Amniotic epithelial cell (primary cell): ENCODE measurements at places on chromosomes 11 and 22.

- no peak for DNase-seq
These were observed 3.5 kb downstream of the INPP5J start for GRCh38 chr22:31126128-31126868.

DNA sequence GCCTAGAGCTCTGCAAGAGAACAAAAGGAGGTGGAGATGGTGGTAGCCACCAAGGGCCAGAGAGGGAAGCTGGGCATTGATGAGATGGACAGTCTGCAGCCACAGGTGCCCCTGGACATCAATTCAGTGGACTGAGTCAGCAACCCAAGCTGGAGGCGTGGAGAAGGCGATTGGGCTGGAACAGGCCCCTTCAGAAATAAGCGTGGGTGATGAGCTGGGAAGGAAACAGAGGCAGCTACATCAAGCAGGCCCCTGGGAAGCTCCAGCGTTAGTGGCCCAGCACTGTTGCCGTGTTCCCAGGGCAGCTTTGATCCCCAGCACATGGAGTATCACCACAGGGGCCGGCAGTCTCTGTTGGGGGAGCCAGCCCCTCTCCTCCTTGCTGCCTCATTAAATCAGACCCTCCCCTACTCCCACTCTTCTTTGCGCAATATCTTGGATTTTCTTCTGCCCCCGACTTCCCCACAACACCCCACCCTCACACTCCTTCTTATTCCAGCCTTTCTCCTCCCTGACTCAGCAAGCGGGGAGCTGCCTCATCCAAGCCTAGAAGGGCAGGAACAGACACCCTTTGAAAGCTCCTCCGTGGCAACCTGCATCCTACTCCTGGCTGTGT, 31.7 kb upstream of the OAF start:
- peak; percentile 46 for DNase-seq

GRCh38 chr11:86738568-86738967, 61.8 kb upstream of the PRSS23 start:
- no peak for DNase-seq

DNA sequence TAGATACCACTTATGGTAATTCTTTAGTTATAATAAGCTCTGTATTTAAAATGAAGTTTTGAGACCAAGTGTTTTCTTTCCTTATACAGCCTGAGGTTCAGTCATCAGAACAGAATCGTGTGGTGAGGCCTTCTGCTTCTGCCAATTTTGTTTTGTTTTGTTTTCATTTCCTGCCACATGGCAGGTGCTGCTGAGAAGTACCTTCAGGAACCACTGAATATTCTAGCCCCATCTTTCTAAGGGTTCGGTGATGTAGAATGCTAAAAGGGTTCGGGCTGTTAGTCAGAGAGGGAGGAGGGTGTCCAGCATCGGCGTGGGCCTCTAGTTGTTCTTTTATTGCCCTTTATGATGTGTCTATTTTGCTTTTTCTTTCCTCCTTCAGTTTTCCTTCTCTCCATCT, 25.8 kb downstream of the TNRC6B start:
- DNase-seq, result no peak

- DNase-seq, result peak; percentile 87
These were observed 27.2 kb downstream of the GRAMD1B start for GRCh38 chr11:123457187-123457770.

DNA sequence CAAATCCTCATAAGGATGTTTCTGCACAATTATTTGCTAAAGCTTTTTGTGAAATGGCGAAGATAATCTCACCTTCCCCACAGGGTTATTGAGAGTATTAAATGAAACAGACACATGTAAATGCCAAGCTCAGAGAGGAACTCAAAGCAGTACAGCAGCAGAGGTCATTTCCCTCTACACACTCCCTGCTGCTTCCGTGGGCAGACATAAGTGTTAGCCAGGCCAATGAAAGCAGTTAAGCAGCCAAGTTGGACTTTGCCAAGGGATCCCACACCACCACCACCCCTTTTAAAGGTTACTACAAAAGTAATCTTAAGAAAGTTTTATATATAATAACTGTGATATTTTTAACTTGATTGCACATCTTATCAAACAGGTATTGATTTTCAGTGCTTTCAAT, 4.0 kb upstream of the FAM111A start:
- DNase-seq, result no peak

GRCh38 chr11:95498722-95499425, 267.9 kb upstream of the SESN3 start:
- DNase-seq, result no peak

GRCh38 chr11:81007046-81007445, 1566.2 kb upstream of the TENM4 start:
- DNase-seq, result peak; percentile 50

DNA sequence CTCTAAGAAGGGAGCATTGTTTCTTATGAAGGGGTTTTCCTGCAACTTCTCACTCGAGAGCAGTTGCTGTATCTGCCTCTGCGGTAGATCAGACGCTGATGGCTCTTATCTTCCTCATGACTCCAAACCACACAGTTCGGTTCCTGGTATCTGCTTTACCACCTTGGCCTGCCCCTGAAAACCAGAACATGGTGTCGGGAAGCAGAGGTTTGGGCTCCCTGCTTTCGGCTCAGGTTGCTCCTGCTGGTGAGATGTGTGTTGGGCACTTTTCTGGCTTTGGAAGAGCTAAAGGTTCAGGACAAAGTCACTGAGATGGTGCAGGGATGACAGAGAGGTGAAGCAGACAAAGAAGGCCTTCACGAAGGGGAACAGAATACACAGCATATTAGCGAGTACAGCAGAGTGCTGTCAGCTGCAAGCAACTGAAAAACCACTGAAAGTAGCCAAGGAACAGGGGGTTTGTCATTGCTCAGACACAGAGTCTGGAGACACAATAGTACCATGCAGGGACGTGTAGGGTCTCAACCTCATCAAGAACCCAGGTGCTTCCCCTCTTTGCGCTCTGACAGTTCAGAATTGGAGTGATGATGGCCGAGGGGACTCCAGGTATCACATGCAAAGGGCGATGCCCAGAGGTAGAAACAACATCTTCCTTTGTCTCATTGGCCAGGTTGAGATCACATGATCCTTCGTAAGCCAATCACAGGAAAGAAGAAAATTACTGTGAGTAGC, 11.9 kb upstream of the CSF2RB start:
- DNase-seq, result no peak

GRCh38 chr11:72780296-72781062, 13.4 kb downstream of the STARD10 start:
- no peak for DNase-seq

DNA sequence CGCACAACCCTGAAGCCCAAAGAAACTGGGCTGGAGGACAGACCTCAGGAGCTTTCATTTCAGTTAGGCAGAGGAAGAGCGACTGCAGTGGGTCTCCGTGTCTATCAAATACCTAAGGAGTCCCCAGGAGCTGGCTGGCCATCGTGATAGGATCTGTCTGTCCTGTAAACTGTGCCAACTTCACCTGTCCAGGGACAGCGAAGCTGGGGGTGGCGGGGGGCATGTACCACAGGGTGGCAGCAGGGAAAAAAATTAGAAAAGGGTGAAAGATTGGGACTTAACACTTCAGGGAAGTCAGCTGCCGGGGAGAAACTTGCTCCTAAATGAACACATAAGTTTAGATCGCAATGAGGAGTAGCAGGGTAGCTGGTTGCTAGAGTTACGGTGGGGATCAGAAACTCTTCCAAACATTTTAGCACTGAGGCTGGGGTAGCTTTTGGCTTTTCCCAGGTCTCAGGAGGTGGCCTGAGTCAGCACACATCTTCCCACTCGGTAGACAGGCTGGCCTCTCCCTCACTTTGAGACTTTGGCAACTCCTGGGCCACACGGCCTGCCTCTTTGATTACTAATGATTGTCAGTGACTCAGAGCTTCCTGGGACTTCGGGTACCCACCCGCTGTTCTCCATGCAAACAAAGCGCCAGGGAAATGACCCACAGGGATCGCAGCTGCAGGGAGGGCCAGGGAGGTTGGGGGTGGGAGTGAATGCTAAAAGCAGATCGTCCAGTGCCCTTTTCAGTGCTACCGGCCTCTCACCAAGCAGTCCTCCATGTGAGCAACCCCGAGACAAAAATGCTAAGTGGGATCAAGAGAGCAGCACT, 2.9 kb upstream of the MTFP1 start:
- DNase-seq, result peak; percentile 89

DNA sequence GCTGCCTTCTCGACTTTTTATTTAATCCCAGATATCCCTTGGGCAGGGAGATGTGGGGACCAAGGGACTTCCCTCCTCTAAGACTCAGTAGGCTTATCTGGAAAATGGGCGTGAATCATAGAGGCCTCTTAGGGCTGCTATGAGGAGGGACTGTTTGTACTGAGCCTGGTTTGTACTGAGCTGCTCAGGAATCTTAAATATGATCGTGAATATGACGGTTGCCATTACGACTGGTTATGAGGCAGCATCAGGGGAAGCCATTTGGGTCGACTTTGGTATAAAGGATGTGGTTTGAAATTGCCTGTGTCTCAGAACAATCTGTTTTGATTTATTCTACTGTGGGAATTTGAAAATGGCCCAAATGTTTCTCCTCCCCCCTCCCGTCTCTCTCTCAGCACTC, 20.6 kb downstream of the TSPAN18 start:
- peak; percentile 71 for DNase-seq

- no peak for DNase-seq
These were observed at the start of gene JAML for GRCh38 chr11:118224511-118225188. TSS of gene JAML (minus strand) at chr11:118225011. CDS start at chr11:118214866, 10,145 bp downstream.
